Uterus (tissue), 4 donors: ENCODE measurements at places on chromosomes 16 and 17. TPM values are rescaled to one million over a fixed set of nuclear protein-coding genes. Genes with fewer than 3 reads are reported as not detected.

The RGS11 gene
- not detected for total RNA-seq

The KRT24 gene
- total RNA-seq = not detected

The MARVELD3 gene
- total RNA-seq = 0.21 TPM

The CCDC92B gene
- total RNA-seq = not detected

The TOX3 gene
- total RNA-seq = not detected

The SLC16A13 gene
- not detected for total RNA-seq

The BCAR1 gene
- total RNA-seq = 50.6 TPM

The KRTAP4-5 gene
- not detected for total RNA-seq

The CD300A gene
- total RNA-seq = 10.9 TPM

The CA4 gene
- total RNA-seq = 17.3 TPM

The KRTAP4-8 gene
- total RNA-seq = not detected

The ACSM2A gene
- total RNA-seq = not detected

The SLC43A2 gene
- total RNA-seq = 3.6 TPM

The TMC8 gene
- 3.9 TPM for total RNA-seq

The ZG16 gene
- not detected for total RNA-seq

The TRAPPC1 gene
- total RNA-seq = 24.1 TPM

The CMTM1 gene
- 5.3 TPM for total RNA-seq

The NPIPA7 gene
- 12.6 TPM for total RNA-seq

The CNOT1 gene
- total RNA-seq = 69.4 TPM

The TNFSF13 gene
- 6.8 TPM for total RNA-seq

The TBX6 gene
- not detected for total RNA-seq

The DNAAF1 gene
- total RNA-seq = 8.2 TPM

The EVPL gene
- 3.7 TPM for total RNA-seq

The TBC1D3 gene
- not detected for total RNA-seq

The SMG1 gene
- total RNA-seq = 142 TPM

The TUFM gene
- 62.6 TPM for total RNA-seq

The OR2C1 gene
- not detected for total RNA-seq

The CHST5 gene
- total RNA-seq = 1.0 TPM

The LGALS9 gene
- 15.2 TPM for total RNA-seq

The ENPP7 gene
- not detected for total RNA-seq

The CCL2 gene
- total RNA-seq = 5.0 TPM

The KRTAP1-5 gene
- not detected for total RNA-seq

The TMEM238L gene
- total RNA-seq = not detected

The RHBDF1 gene
- total RNA-seq = 14.7 TPM
